ENCODE measurements at places on chromosomes 2 and 18.

DNA sequence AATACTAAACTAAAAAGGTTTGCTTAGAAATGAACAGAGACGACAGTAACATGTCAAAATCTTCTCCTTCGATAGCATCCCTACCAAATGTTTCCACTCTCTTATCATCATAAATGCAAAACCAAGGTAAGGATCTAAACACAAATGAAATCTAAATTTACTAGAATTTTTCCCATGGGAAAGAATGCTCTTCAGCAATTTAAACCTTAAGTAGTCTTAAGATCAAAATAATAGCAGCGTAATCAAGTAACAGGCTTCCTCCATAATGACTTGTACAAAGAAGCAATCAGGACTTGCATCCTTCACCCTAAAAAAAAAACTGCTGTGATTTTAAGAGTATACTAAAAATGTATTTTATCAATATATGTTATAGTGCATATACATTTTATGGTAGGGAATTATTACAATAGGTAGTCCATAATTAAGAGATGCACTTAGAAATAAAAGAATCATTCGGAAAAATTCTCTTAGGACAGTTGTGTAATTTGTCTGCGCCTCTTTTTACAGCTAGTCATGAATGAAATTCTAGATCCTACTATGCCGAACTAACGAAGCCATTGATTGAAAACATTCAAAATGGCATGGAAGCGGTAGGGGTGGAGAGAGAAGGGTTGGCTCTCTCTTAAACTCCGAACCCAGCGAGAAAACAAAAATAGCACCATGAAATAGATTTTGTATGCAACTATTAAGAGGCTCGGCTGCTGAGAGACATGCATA is 1.3 kb downstream of the PGAP1 start:
- DNase-seq: no peak

- DNase-seq: no peak
Observed at GRCh38 chr2:236511266-236511665, 58.4 kb upstream of the ACKR3 start.

GRCh38 chr2:82667491-82667890 is 1791.6 kb downstream of the SUCLG1 start:
- no peak for DNase-seq

DNA sequence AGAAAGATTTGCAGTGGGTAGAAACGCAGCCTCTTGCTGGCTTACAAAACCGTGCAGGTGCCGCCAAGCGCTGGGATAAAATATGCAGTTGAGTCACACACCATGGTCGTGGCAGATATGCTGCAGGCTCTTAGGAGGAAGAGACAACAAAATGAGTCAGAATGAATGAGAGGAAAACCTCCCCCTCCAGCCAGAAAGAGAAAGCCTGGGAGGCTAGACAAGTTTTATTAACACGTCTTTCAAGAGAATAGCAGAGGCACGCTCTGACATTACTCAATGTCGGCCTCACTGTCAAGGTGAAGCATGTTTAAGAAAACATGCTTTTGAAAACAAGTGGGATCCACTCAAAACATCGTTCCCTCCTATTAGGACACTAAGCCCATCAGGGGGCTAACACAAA is 37.1 kb upstream of the ZCCHC2 start:
- peak; percentile 42 for DNase-seq

DNA sequence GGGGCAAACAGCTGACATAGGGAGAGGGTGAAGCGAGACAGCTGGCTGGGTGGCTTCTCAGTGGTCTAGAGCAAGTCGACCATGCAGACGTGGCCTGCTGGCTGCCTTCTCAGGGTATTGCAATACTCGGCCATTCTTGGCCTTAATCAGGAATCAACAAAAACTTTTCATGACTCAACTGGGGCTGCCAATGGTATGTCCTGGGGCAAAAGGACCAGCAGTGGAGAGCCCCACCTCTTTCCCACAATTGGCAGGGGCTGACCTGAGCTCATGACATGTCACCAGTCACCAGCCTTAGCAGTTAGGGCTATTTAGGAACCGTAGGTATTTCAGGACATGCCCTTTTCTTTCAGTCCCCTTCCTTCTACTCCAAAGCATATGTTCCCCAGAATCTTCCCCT is 19.1 kb downstream of the PLA2R1 start:
- DNase-seq: no peak
